ENCODE measurements at places on chromosomes 12 and 14. TPM values are rescaled to one million over a fixed set of nuclear protein-coding genes. Genes with fewer than 3 reads are reported as not detected.

Gene SAMD4A
- 23.0 TPM for total RNA-seq

GRCh38 chr12:111393700-111394300 is 11.9 kb upstream of the SH2B3 start:
- H3K36me3 ChIP-seq = no peaks in the 10 kb centered on the region
- H3K27ac ChIP-seq = no peak overlapping the region
- no peak for DNase-seq
- H3K4me1 ChIP-seq = peaks cover 4% of the 10 kb centered on the region
- H3K27me3 ChIP-seq = peaks cover 3% of the 10 kb centered on the region

Gene VASH1
- 28.8 TPM for total RNA-seq

DNA sequence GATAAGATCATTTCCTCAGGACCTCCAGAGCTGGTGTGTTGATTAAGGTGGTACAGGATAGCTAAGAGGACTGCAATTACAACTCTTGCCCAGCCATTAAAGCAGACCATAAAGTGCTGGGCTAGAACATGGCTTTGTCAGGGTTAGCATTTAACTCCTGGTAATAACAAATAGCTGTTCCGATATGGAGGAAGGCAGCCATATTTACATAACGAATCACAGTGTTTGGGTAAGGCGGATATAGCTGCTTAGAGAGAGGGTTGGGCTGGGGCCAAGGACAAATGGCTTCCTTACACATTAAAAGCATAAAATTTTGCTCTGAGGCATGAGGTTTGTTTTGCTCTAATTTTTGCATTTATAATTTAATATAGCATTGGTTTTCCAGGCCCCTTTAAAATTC is 297.7 kb upstream of the DDHD1 start:
- H3K4me1 ChIP-seq = peaks cover 27% of the 10 kb centered on the region
- no peaks in the 10 kb centered on the region for H3K36me3 ChIP-seq
- no peaks in the 10 kb centered on the region for H3K27me3 ChIP-seq
- no peak overlapping the region for H3K27ac ChIP-seq
- no peak for DNase-seq
- H3K4me3 ChIP-seq = no peak overlapping the region

DNA sequence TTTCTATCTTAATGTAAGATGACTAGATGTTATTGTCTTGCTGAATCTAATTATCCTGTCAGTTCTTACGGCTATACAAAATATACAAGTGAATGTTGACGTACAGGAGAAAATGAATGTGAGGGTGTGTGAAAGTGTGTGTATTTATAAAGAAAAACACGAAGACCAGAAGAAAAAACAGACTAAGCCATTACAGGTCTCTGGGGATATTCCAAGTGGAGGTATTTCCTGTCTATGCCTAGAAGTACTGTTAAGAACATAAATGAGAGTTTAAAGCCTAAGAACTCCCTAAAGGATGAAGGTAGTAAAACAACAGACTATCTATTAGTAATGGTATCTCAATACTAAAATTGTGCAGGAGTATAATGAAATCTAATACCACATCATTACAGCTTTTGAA is 7.6 kb downstream of the MDM1 start:
- DNase-seq = no peak
- no peak overlapping the region for H3K4me3 ChIP-seq
- H3K27me3 ChIP-seq = no peaks in the 10 kb centered on the region
- H3K36me3 ChIP-seq = peaks cover 25% of the 10 kb centered on the region
- peaks cover 34% of the 10 kb centered on the region for H3K4me1 ChIP-seq

DNA sequence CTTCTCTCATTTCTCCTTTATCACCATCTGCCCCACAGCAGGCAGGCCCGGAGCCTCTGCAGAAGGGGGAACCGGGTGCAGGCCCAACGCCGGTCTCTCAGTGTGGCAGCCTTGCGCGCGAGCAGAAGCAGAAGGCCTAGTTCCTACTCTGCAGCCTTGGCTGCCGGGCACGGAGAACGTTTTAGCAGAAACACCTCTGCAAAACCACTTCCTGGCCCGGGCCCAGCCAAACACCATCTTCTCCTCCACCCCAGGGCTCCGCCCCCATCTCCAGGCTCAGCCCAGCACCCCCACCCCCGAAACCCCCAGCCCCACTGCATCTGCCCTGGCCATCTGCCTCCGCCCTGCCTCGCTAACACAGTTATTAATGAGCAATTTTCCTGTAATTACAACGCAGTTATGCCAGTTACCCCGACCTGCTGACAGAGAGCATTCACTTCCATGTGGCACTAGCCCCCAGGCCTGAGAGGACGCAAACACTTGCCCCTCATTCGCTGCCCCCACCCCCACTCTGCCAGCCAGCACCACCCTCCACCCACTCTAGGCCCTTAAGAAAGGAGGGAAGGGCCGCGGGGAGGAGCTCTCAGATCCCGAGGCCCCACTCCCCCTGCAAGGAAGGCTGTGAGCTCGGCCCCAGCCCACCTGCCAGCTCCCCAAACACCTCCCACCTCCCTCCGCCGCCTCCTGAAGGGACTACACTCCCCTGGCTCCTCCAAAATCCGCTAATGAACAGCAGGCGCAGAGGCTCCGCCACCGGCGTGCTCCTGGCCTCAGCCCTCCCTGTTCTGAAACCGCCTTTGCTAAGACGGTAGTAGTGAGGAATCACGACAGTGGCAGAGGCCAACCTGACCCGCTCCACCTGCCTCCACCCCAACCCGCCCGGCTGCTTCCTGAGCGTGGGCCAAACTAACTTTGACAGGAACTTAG is 44.7 kb upstream of the FBRSL1 start:
- peak overlapping the region; percentile 80 for H3K4me3 ChIP-seq

DNA sequence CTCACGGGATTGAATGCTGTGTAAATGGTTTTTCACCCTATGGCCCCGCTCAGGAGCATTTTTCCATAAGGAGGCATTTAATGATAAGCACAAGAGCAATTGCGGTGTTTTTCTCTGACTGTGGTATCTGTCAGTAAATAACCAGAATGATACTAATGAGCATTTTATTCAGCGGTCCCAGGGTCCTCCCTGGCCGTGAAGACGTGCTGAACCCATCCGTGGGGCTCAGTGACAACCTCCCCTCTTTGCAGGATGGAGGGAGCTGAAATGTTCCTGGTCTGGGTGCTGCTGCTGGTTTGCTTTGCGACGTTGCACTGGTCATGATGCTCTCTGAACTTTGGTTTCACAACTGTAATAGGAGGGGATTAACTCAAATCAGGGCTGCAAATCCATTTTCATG is 625.6 kb downstream of the AACS start:
- no peak overlapping the region for H3K27ac ChIP-seq
- peaks cover 7% of the 10 kb centered on the region for H3K4me1 ChIP-seq
- H3K4me3 ChIP-seq = no peak overlapping the region
- peaks cover 26% of the 10 kb centered on the region for H3K27me3 ChIP-seq

Gene C1S
- 2.7 TPM for total RNA-seq

GRCh38 chr14:89365061-89365801 is 51.8 kb downstream of the FOXN3 start:
- H3K36me3 ChIP-seq = peaks cover 11% of the 10 kb centered on the region
- H3K27me3 ChIP-seq = no peaks in the 10 kb centered on the region
- DNase-seq = no peak
- H3K4me3 ChIP-seq = no peak overlapping the region

- H3K4me1 ChIP-seq = peaks cover 17% of the 10 kb centered on the region
- H3K4me3 ChIP-seq = no peak overlapping the region
- no peak overlapping the region for H3K27ac ChIP-seq
- no peak for DNase-seq
- H3K27me3 ChIP-seq = peaks cover 22% of the 10 kb centered on the region
- H3K36me3 ChIP-seq = peaks cover 2% of the 10 kb centered on the region
Observed at GRCh38 chr12:98741196-98741555, 96.1 kb downstream of the APAF1 start.

- peaks cover 17% of the 10 kb centered on the region for H3K27me3 ChIP-seq
- H3K36me3 ChIP-seq = no peaks in the 10 kb centered on the region
- H3K4me1 ChIP-seq = peaks cover 1% of the 10 kb centered on the region
- DNase-seq = no peak
- H3K4me3 ChIP-seq = no peak overlapping the region
Observed at GRCh38 chr14:70828188-70828587, 18.9 kb upstream of the MAP3K9 start.

DNA sequence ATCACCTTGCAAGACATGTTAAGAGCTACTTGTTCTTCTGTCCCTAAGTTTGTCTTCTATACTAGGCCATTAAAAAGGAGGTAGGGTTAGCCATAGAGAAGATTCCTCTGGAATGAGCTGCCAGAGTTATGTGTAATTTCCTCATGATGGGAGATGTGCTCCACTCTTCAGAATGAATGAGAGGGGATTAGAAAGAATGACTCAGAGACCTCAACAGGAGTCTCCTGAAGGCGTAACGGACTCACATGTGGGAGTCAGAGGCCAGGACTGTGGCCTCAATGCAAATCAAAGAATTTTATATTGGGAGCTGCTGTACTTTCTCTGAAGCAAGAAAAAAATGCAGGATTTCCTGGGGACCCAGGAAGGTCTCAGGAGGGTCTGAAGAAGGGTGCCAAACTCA is 87.8 kb upstream of the ATXN7L3B start:
- H3K4me3 ChIP-seq = no peak overlapping the region
- no peaks in the 10 kb centered on the region for H3K36me3 ChIP-seq
- no peaks in the 10 kb centered on the region for H3K27me3 ChIP-seq
- no peak for DNase-seq

DNA sequence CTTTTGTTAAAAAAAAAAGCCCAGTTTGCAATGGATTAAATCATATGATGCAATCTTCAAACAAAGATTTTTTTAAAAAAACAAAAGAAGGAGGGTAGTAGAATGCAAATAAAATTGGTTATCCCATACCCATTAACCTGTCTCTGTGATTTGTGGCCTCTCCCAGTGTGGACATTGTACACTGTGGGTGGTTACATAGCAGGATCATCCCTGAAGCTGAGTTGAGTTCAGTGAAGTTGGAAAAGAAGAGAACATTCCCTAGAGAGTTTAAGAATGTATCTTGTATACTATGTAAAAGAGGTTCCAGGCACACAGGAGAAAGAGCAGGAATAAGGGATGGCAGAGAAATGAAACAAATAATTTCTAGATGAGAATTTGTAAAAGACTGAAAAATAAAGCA is 142.4 kb upstream of the SLC16A7 start:
- DNase-seq = no peak
- no peak overlapping the region for H3K27ac ChIP-seq
- H3K36me3 ChIP-seq = no peaks in the 10 kb centered on the region

Gene MORN3
- total RNA-seq = 0.80 TPM

Gene CD4
- 0.64 TPM for total RNA-seq

- no peak for DNase-seq
- H3K4me1 ChIP-seq = no peaks in the 10 kb centered on the region
- H3K4me3 ChIP-seq = no peak overlapping the region
- peaks cover 30% of the 10 kb centered on the region for H3K36me3 ChIP-seq
- H3K27ac ChIP-seq = no peak overlapping the region
Observed at GRCh38 chr14:63418020-63418419, 99.3 kb upstream of the GPHB5 start.

Gene SUDS3
- total RNA-seq = 49.2 TPM

DNA sequence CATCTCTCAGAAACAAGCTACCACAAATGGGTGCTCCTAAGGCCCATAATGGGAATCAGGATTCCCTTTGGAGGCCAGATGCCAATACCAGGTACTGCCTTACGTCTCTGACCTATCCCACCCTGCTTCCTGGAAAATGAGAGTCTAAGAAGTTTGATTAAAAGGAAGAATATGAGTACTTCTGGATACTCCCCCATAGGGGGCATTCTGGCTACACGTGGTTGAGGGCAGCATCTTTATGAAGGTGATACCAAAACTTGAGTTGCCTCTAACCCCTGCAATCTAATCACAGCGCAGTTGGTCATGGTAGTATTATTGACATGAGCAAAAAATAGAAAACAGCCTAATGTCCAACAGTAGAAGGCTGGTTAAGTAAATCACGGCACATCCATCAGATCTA is 184.2 kb upstream of the LHX5 start:
- no peak overlapping the region for H3K4me3 ChIP-seq
- H3K27ac ChIP-seq = no peak overlapping the region
- no peaks in the 10 kb centered on the region for H3K4me1 ChIP-seq

GRCh38 chr12:46201284-46201789 is 67.5 kb downstream of the SLC38A1 start:
- H3K27ac ChIP-seq = no peak overlapping the region
- H3K27me3 ChIP-seq = no peaks in the 10 kb centered on the region
- H3K36me3 ChIP-seq = peaks cover 66% of the 10 kb centered on the region
- DNase-seq = no peak
- H3K4me3 ChIP-seq = no peak overlapping the region

DNA sequence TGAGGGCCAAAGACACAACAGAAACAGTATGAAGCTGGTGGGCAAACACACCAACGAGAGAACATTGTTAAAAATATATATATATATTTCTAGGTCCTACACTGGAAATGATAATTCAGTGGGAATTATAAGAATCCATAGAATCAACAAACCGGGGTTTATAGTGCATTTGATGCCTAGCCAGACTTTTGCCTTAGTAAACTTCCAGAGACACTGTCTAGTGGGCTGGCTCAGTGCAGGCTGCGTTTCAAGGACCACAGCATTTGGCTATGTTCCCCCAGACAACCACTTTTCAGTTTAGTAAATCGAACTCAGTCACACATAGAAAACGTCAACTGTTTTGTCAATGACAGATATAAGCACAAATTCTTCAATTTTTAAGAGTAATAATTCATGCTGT is 41.9 kb downstream of the SLC38A4 start:
- no peaks in the 10 kb centered on the region for H3K36me3 ChIP-seq
- peaks cover 10% of the 10 kb centered on the region for H3K4me1 ChIP-seq
- H3K4me3 ChIP-seq = no peak overlapping the region

- H3K36me3 ChIP-seq = no peaks in the 10 kb centered on the region
- peaks cover 20% of the 10 kb centered on the region for H3K27me3 ChIP-seq
- H3K4me1 ChIP-seq = peaks cover 4% of the 10 kb centered on the region
Observed at GRCh38 chr12:1919284-1919683, 832 bp upstream of the CACNA2D4 start.

- H3K27ac ChIP-seq = no peak overlapping the region
- H3K36me3 ChIP-seq = no peaks in the 10 kb centered on the region
Observed at GRCh38 chr14:23640524-23641141, 4.5 kb downstream of the DHRS2 start.

Gene PGF
- total RNA-seq = 16.8 TPM

GRCh38 chr12:52527121-52527800 is 7.1 kb upstream of the KRT5 start:
- peak; percentile 40 for DNase-seq
- H3K36me3 ChIP-seq = no peaks in the 10 kb centered on the region
- H3K4me3 ChIP-seq = no peak overlapping the region
- H3K4me1 ChIP-seq = no peaks in the 10 kb centered on the region

Gene DLK1
- total RNA-seq = 149 TPM

DNA sequence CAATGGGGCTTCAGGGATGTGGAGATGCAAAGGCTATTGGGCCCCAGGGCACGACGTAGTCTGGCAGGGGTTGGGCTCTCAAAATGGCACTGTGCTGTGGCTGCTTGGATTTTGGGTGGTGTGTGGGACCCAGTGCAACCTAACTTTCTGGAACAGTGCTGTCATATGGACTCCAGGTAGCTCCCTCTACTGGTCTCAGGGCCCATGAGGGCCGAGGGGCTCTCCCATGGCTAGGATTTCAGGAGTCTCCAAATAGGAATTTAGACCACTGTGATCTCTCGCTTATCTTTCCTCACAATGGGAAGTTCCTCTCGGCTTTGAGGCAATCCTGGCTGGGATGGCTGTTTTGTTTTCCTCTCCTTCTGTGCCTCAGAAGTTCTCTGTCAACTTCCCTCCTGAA is 68.2 kb upstream of the MUCL1 start:
- DNase-seq = no peak
- no peak overlapping the region for H3K27ac ChIP-seq
